ENCODE measurements at places on chromosomes 7 and 10.
A peak's percentile ranks its signal among the peaks of the same experiment; 100 is the strongest.

DNA sequence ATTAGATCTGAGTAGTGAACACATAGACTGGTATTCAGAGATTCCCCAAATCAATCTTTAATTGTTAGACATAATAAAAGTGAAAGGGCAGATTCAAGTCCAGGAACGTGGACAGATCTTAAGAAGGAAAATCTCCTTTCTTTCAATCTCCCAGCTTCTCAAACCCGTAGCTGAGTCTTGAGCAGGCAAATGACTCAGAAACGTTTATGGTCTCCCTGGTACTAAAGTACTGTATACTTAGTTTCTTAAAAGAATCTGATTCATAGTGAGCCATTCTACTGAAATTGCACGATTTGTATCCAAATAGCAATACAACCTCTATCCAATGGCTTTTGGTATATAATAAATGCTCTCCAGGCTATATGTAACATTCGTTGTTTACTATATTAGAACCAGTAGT is 140.4 kb upstream of the RHEB start:
- no peak for DNase-seq

GRCh38 chr7:130273081-130273932 is 6.6 kb downstream of the CPA2 start:
- peak; percentile 86 for DNase-seq

GRCh38 chr7:28729727-28730126 is 228.4 kb downstream of the TRIL start:
- peak; percentile 52 for DNase-seq

DNA sequence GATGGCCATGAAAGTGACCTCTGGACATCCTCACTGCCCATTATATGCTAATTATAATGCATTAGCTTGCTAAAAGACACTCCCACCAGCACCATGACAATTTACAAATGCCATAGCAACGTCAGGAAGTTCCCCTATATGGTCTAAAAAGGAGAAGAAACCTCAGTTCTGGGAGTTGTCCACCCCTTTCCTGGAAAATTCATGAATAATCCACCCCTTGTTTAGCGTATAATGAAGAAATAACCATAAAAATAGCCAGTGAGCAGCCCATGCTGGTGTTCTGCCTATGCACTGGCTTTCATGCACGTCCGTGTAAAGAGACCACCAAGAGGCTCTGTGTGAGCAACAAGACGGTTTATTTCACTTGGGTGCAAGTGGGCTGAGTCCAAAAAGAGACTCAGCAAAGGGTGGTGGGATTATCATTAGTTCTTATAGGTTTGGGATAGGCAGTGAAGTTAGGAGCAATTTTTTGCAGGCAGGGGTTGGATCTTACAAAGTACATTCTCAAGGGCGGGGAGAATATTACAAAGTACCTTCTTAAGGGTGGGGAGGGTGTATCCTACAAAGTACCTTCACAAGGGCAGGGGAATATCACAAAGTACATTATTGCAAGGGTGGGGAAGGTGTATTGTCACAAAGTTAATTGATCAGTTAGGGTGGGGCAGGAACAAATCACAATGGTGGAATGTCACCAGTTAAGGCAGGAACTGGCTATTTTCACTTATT is 45.6 kb downstream of the LBX1 start:
- no peak for DNase-seq

GRCh38 chr7:124954790-124955189 is 25.2 kb upstream of the POT1 start:
- no peak for DNase-seq

DNA sequence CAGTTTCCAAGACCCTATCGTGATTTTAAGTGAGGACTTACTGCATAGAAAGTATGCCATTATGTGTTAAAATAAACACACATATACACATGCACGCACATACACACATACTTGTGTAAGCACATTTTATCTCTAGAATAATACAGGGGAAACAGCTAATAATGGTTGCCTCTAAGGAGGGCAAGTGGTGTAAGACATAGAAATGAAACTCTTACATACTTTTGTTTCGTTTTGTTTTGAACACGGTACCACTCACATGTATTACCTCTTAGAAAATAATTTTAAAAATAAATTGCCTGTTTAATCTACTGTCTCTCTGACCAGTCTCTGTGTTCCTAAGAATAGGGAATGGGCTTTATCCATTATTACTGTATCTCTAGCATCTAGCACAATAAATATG is 49.2 kb downstream of the HERPUD2 start:
- DNase-seq = peak; percentile 19

Measured in choroid plexus epithelial cell (primary cell).